Naive B cell (primary cell): ENCODE measurements at places on chromosomes 12 and 14.

GRCh38 chr14:32428875-32429274, 99.8 kb downstream of the AKAP6 start:
- DNase-seq = no peak

DNA sequence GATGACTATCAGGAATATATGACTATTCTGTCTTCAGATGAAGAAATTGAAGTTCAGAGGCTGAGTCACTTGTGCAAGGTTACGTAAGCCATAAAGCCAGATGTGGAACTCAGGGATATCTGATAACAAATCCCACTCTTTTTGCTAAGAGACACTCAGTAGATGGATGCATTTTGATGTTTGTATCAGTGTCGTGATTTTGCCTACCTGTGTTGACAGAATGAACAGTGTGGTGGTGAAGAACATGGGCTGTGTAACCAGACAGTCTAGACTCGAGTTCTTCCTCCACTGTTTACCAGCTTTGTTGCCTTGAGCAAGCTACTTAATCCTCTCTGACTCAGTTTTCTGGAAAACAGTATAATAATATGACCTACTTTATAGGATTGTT, 93.9 kb downstream of the DAAM1 start:
- no peak for DNase-seq

- DNase-seq = peak; percentile 80
Measured at GRCh38 chr12:1939801-1940607, 21.6 kb upstream of the CACNA2D4 start.

DNA sequence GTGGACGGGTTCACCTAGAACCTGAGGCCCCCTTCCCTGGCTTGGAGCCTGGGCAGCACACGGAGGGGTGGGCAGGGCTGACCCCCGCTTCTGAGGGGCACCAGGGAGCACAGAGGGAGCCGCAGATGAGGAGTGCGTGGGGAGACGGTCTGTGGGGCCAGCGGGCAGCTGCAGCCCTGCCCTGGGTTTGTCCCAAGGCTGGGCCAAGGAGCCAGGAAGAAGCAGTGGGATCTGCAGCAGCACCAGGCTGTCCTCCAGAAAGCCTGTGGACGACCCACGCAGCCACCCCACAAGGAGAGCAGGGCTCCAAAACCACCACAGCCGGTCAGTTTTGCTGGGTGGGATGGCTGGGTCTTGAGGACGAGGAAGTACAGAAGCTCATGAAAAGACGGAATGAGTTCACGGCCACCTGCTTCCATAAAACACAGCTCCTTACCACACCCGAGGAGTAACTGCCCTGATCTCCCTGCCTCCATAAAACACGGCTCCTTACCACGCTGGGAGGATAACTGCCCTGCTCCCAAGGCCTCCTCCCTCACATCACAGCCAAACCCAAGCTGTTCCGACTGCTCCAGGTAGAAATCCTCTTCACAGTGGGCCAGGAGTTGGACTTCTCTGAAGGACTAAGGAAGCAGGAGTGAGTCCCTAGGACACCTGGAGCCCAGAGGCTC, 9.9 kb upstream of the GOLGA3 start:
- no peak for DNase-seq

DNA sequence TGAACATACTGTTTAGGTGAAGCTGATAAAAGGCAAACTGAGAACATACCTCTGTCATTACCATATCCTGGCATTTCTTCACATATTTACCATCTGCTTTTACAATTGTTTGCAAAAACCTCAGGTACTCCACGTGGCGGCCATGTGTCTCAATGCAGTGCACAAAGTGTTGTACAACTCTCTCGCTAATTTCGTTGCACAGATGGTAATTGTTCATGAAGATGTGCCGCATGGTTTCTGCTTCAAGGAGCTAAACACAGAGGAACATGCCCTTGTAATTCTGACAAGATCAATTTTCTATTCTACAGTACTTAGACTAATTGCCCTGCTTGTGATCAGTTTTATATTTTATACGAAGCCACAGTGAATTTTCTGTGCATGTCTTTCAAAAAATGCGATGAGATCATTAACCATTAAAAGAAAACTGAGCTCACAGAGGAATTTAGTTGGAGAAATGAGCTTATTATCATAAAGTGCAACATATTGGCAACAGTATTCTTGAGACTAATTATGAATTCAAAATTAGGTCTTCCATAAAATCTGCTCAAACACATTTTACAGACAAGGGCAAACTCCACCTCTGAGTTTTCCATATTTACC, 233.8 kb downstream of the ITPR2 start:
- no peak for DNase-seq
